ENCODE measurements at places on chromosomes 11 and 22. TPM values are rescaled to one million over a fixed set of nuclear protein-coding genes. Genes with fewer than 3 reads are reported as not detected.
A peak's percentile ranks its signal among the peaks of the same experiment; 100 is the strongest.

Gene CTSW
- total RNA-seq, result not detected

DNA sequence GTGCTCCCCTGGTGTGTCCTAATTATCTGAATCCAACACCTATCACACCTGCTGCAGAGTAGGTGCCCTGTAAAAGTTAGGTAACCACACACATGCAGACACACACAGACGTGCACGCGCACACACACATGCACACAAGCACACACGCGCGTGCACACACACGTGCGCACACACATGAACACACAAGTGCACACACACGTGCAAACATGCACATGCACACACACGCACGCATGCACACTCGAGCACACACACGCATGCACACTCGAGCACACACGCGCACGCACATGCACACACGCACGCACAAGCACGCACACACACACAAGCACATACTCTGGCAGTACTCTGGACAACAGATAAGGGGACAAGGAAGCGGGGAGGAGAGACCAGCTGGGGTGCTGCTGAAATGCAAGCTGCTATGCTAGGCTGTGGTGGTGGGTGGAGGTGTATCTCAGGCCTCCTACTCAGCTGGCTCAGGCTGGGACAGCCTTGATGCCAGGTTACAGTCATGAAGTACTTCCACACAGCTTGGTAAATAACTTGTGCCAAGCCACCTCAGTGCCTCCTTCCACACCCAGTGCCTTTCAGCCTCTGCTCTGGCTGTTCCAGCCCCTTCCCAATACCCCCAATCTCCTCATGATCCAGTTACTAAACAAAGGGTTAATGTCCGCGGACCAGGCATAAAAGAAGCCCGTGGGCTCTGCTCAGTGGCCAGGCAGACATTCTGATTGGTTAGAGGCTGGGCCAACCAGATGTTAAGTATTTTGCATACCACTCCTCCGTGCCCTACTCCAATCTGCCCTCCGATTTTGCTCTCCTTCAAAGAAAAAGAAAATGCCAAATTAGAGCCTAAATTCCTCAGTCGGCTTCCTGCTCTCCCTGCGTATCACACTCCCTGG lies 374.1 kb downstream of the TENM4 start:
- no peaks in the 10 kb centered on the region for H3K27me3 ChIP-seq
- no peak overlapping the region for H3K4me3 ChIP-seq
- H3K36me3 ChIP-seq, result no peaks in the 10 kb centered on the region
- no peak for DNase-seq

DNA sequence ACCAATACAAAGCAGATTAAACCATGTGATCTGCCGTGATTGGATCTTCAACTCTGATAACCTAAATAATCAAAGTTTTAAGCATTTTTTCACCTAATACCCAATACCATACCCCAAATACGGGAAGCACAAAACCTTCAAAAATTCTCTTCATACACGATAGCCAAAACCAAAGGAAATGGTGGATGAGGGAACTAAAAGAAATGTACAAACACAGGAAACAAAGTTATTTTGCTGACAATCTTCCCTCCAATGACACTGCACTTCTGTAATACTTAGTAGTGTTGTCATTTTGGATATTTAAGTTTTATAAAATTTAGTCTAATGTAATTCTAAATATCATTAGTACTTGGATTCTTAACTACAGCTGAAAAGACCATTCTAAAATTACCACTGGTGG lies 27.0 kb downstream of the CSTF3 start:
- DNase-seq, result no peak
- no peaks in the 10 kb centered on the region for H3K36me3 ChIP-seq
- no peak overlapping the region for H3K4me3 ChIP-seq

DNA sequence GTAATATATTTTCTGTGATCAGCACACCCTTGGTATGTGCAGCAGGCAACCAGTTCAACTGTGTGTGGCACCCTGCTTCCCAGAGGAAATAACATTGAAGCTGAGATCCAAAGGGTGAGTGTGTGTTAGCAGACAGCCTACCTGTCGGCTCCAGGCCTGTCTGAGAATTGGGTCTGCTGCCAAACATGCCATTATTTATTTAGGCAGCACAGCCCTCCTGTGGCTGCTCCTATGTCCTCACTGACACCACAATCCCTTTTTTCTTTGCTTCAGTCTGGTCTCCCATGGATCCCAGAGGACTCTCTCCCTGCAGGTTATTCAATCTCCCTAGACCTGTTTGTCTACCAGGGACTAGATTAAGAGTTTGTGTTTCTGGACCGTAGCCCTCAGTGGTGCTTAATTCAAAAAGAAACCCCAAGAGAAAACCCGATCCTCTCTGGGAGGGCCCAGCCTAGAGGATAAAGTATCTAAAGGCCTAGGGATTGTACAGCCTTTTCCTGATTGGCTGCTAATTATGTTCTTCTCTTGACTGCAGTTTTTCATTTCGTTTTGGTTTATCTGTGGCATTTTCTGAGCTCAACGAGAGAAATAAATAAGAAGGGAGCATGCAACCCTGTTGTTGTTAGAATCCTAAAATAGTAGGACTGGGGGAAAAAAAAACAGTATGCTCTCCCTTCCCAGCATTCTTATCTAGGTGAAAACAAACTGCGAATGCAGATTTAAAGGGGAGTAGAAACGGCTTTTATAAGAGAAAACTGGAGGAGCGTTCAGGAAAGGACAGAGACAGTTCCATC lies 24.1 kb downstream of the KCNE3 start:
- no peak overlapping the region for H3K27ac ChIP-seq
- H3K27me3 ChIP-seq, result no peaks in the 10 kb centered on the region
- no peak for DNase-seq
- no peak overlapping the region for H3K4me3 ChIP-seq
- H3K4me1 ChIP-seq, result peaks cover 19% of the 10 kb centered on the region

DNA sequence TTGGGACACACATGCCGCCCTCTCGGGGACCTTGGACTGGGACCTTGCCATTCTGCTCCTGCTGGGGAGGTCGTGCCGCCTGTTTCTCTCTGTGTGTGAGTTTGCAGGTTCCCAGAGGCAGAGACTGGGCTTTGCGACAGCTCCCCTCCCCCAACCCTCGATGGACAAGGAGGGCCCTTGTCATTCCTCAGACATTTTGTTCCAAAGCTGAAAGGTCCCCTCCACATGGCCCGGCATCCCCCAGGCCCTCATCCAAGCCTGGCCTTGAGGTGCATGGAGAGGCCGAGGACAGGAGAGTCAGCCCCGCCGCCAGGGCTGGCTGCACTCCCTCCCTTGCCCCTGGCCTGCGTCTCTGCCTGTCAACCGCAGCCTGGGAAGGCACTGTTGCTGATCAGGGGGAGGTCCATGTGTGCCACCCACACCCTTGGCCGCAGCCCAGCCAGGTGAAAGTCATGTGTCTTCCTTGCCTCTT lies 25.6 kb downstream of the FADS2 start:
- H3K4me3 ChIP-seq, result no peak overlapping the region
- H3K27me3 ChIP-seq, result no peaks in the 10 kb centered on the region
- no peak overlapping the region for H3K27ac ChIP-seq

DNA sequence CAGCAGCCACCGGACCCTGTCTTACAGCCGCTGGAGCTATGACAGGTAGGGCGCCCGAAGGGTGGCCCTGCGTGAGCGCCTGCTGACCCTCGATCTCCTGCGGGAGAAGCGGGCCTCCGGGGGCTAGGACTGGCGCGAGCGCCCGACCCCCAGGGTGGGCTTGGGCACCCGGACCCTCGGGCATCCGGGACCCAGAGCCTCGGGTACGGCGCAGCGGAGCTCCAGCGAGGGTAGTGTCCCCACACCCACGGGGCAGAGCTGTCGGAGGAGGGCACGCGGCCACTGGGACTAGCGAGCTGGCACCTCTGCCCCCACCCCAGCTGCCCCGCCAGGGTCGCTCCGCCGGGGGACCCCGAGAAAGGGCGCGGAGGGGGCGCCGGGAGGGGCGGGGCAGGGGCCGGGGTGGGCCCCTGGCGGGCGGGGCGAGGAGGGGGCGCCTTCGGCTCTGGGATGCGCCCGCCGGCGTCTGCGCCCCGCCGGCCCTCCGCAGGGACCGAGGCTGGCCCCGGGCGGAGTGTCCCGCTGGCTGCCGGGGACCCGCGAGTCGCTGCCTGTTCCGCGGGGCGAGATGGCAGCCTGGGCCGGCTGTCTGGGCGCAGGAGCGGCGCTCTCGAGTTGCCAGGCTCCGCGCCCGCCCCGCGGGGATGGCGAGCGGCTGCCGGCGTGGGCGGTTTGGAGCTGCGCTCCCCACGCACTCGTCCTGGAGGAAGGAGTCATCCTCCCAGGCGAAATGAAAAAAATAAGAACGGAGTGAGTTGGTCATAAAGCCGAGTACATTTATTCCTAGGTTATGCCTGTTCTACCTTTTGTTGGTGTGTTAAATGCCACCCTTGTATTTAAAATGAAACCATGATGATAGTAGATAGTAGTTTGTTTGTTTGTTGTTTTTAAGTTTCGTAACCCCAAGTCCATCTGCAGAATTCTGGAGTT lies 32.4 kb downstream of the EIF3F start:
- H3K4me3 ChIP-seq, result peak overlapping the region; percentile 63
- H3K36me3 ChIP-seq, result no peaks in the 10 kb centered on the region
- peaks cover 9% of the 10 kb centered on the region for H3K27me3 ChIP-seq
- H3K4me1 ChIP-seq, result peaks cover 12% of the 10 kb centered on the region
- H3K27ac ChIP-seq, result peak overlapping the region; percentile 71

GRCh38 chr11:57461841-57462489 lies 1.6 kb downstream of the RTN4RL2 start:
- peaks cover 36% of the 10 kb centered on the region for H3K4me1 ChIP-seq
- no peak for DNase-seq
- H3K27ac ChIP-seq, result no peak overlapping the region
- no peaks in the 10 kb centered on the region for H3K36me3 ChIP-seq
- no peaks in the 10 kb centered on the region for H3K27me3 ChIP-seq

GRCh38 chr11:127420139-127420538 lies 419.6 kb upstream of the KIRREL3 start:
- no peaks in the 10 kb centered on the region for H3K27me3 ChIP-seq
- no peaks in the 10 kb centered on the region for H3K36me3 ChIP-seq
- DNase-seq, result no peak
- H3K4me3 ChIP-seq, result no peak overlapping the region
- H3K4me1 ChIP-seq, result no peaks in the 10 kb centered on the region
- H3K27ac ChIP-seq, result no peak overlapping the region

DNA sequence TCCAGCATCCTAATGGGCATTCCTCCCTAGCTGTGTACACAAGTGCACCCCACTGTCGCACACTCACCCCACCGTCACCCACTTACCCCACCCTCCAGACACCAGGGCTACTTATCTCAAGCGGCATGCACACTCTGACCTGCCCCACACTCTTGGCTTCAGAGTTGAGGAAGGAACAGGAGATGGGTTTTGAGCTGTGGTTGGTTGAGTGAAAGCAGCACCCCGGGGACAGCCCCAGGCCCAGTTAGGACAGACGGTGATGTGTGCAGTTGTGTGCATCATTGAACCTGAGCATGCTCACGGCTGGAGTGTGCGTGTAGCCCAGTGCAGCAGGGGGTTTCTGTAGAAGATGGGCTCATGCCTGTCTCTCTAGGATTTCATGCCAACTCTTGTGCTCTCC lies 32.5 kb downstream of the AHNAK start:
- H3K4me1 ChIP-seq, result no peaks in the 10 kb centered on the region
- no peak for DNase-seq
- H3K27ac ChIP-seq, result no peak overlapping the region
- H3K36me3 ChIP-seq, result no peaks in the 10 kb centered on the region
- no peak overlapping the region for H3K4me3 ChIP-seq

DNA sequence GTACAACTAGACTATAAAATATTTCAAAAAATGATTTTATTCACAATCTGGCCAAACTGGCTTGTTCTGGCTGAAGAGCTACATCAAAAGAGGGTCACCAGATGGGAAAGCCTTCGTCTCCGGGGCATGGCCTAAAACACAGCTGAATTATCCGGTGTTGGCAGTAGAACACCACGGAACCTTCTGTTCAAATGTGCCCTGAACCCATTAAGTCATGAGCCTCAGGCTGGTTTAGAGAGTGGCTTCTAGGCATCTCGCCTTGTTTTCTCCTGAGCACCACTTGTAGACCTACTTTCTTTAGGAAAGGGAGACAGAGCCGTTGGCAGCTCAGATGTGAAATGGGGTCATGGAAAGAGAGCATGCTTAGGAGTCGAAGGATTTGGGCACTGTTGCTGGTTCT lies 890.2 kb downstream of the NTM start:
- H3K4me3 ChIP-seq, result no peak overlapping the region
- H3K36me3 ChIP-seq, result no peaks in the 10 kb centered on the region
- no peak for DNase-seq
- H3K27ac ChIP-seq, result no peak overlapping the region

- no peaks in the 10 kb centered on the region for H3K4me1 ChIP-seq
- no peak overlapping the region for H3K27ac ChIP-seq
- H3K4me3 ChIP-seq, result no peak overlapping the region
- no peak for DNase-seq
Measured at GRCh38 chr11:106216281-106216680, 138.8 kb downstream of the AASDHPPT start.

GRCh38 chr22:37898441-37899181 lies 7.5 kb upstream of the MICALL1 start:
- peaks cover 27% of the 10 kb centered on the region for H3K4me1 ChIP-seq
- no peak overlapping the region for H3K27ac ChIP-seq
- no peak overlapping the region for H3K4me3 ChIP-seq
- DNase-seq, result no peak
- no peaks in the 10 kb centered on the region for H3K27me3 ChIP-seq
- H3K36me3 ChIP-seq, result no peaks in the 10 kb centered on the region

Gene ZNF280B
- total RNA-seq, result 0.80 TPM

Gene CCDC116
- 0.80 TPM for total RNA-seq

Gene GPHA2
- not detected for total RNA-seq

Gene CCDC87
- total RNA-seq, result not detected

DNA sequence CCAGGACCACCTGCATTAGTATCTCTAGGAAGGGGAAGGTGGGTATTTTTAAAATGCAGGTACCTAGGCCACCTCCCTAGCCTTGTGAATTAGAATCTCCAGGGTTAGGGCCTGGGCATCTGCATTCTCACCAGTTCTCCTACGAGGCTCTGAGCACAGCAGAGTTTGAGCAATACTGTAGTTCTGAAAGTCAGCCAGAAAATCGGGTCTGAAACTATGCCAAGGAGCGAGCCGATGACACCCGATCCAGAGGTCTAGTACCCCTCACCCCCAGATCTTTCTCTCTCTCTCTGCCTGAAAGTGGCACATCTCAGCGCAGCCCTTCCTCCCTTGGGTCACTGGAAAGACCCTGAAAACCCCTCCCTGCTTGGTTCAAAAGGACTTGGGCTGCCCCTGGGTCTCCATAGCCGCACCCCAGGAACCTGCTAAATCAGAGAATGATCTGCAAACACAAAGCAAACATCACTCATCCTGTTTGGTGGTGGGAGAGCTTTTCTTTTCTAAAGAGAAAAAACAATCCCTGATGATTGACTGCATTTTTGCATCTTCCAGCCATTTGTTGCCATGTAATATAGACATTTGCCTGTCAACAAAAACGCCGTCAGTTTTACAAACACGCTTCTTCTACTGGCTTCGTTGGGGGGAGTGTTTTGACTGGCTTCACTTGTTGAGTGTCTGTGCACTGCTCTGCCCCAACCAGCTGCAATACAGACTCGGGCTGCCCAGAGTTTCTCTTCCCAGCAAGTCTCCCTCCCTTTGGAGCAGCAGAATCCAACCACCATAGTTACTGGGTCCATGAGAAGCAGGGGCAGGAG lies 229.9 kb downstream of the MN1 start:
- DNase-seq, result no peak
- H3K4me3 ChIP-seq, result no peak overlapping the region
- no peak overlapping the region for H3K27ac ChIP-seq
- no peaks in the 10 kb centered on the region for H3K36me3 ChIP-seq
- H3K27me3 ChIP-seq, result no peaks in the 10 kb centered on the region

GRCh38 chr11:12811861-12812260 lies 137.6 kb downstream of the TEAD1 start:
- no peak overlapping the region for H3K27ac ChIP-seq
- H3K4me1 ChIP-seq, result peaks cover 41% of the 10 kb centered on the region
- H3K36me3 ChIP-seq, result no peaks in the 10 kb centered on the region
- no peak for DNase-seq
- H3K27me3 ChIP-seq, result no peaks in the 10 kb centered on the region
- no peak overlapping the region for H3K4me3 ChIP-seq

Gene CD6
- 15.7 TPM for total RNA-seq

Measured in Peyer's patch (tissue), 4 donors.